ENCODE measurements at places on chromosomes 5 and 9. TPM values are rescaled to one million over a fixed set of nuclear protein-coding genes. Genes with fewer than 3 reads are reported as not detected.

Gene KIF4B
- 0.79 TPM for total RNA-seq

Gene LRRC19
- not detected for total RNA-seq

Gene CAPSL
- not detected for total RNA-seq

Gene ARHGEF37
- total RNA-seq, result 1.7 TPM

Gene ASS1
- total RNA-seq, result 14.4 TPM

Gene CENPK
- 58.6 TPM for total RNA-seq

Gene ROPN1L
- 0.39 TPM for total RNA-seq

Gene HSPA4
- total RNA-seq, result 337 TPM

Gene TRPM3
- not detected for total RNA-seq

Gene ANKRD34B
- total RNA-seq, result not detected

Gene TLX3
- not detected for total RNA-seq

Gene AGTPBP1
- total RNA-seq, result 24.7 TPM

Gene CNTLN
- 7.7 TPM for total RNA-seq
